Stimulated activated CD8-positive, alpha-beta memory T cell treated with anti-CD3 and anti-CD28 coated beads, Interleukin-4, amount 100 ng/mL, for 4 hours (primary cell): ENCODE measurements at places on chromosomes 16 and 17.

DNA sequence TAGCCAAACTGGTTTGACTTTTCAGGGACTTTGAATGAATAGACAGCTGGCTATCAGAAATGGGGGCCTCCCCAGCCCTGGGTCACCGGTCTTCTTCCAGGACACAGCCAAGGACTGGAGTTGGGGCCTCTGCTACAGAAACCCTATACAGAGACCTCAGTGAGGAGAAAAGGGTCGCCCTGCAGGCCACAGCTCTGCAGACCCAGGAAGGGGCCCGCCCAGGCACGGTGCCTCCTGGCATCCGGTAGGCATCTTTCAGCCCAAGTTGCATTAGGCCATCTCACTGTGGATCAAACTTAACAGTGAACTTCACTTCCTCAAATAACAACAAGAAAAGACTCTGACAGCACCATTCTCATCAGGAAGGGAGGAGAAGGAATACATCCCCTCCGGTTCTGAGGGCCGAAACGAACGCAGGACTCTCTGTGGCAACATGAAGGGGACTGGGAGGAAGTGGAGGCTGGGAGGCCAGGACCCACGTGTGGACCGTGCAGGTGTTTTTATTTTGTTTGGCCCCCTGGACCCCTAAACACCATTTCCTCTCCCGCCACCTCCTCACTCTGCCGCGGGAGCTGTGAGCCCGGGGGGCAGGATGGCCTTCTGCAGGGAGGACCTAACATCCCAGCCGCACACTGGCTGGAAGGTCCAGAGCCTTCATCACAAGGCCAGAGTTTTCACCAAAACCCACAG, 7.2 kb downstream of the SLC38A10 start:
- DNase-seq = no peak

- DNase-seq = no peak
Observed at GRCh38 chr17:73824321-73824720, 180.1 kb upstream of the SDK2 start.

GRCh38 chr16:62755938-62756337, 719.7 kb upstream of the CDH8 start:
- no peak for DNase-seq

- no peak for DNase-seq
Observed at GRCh38 chr17:80089762-80090161, 11.6 kb upstream of the GAA start.

DNA sequence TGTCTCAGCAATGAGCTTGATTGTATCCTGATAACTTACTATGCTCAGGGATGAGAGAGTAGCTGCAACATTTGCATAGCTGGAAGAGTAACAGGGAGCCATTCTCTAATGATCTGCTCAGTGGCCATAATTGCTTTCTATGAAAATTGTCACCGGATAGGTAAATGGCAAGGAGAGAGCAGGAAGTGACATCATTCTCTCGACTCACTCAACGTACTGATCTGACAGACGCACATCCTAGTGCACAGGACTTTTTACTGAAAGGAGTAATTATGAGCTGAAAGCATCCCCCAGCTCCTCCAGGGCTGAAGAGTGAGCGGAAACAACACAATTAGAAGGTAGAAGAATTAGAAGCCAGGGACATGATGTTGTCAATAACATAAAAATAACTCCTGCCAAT, 71.8 kb downstream of the IRX5 start:
- no peak for DNase-seq

- no peak for DNase-seq
Observed at GRCh38 chr17:76840884-76841775, 27.1 kb upstream of the MGAT5B start.

DNA sequence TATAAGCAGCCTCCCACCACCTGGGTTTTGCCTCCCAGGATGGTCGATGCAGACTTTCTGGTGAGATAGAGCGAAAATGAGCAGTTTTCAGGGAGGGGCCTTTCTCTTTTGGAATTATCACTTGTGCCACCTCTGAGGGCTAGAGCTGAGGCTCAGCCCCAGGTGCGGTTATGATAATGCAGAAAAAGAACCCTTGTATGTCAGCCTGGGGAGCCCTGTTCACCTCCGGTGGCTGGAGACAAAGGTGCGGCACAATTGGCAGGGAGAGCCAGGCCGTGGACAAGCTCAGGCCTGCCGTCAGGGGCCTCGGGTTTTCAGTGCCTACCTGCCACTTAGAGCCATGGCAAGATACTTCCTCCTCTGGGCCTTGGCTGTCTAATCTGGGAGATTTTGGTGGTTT, 4.4 kb downstream of the SCPEP1 start:
- DNase-seq = no peak

- no peak for DNase-seq
Observed at GRCh38 chr17:2087597-2088211, 32.8 kb downstream of the HIC1 start.

GRCh38 chr17:34131386-34131785, 123.7 kb upstream of the CCL2 start:
- DNase-seq = no peak

- no peak for DNase-seq
Observed at GRCh38 chr17:70041061-70041460, 34.0 kb upstream of the KCNJ16 start.

GRCh38 chr17:44105483-44105882, 18.0 kb downstream of the HDAC5 start:
- DNase-seq = no peak

- DNase-seq = no peak
Observed at GRCh38 chr16:81539009-81539758, 94.6 kb downstream of the CMIP start.

DNA sequence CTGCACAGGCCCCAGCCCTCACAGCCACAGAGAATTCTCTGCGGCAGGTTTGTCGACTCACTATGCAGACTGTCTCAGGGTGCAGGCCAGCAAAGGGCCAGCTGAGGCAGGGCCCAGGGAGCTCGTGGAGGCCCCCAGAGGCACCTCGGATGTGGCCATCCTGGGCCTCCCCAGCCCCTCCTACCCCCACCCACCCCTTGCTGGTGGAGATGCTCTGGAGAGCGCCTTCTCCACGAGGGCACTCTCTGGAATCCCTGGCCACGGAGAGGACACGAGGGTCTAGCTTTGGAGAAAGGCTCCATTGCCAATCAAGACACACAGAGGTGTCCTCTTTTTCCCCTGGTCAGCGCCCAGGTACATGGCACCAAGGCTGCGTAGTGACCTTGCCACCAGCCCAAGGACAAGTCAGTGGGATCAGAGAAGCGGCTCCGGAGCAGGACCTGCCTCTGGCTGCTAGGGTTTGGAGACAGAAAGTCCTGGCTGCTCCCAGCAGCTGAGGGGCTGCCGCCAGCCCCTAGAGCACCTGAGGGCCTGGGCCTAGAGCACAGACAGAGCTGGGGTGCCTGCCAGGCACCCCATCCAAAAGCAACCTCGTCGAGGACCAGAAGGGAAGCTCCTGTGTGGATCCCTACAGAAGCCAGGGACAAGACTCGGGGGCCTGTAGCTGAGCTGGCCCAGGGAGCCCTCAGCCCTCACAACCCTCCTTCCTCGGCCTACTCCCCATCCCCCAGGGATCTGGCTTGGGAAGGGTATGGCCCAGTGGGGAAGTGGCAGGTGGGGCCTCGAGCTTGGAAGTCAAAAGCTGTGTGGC, 18.7 kb downstream of the ARL2BP start:
- no peak for DNase-seq

DNA sequence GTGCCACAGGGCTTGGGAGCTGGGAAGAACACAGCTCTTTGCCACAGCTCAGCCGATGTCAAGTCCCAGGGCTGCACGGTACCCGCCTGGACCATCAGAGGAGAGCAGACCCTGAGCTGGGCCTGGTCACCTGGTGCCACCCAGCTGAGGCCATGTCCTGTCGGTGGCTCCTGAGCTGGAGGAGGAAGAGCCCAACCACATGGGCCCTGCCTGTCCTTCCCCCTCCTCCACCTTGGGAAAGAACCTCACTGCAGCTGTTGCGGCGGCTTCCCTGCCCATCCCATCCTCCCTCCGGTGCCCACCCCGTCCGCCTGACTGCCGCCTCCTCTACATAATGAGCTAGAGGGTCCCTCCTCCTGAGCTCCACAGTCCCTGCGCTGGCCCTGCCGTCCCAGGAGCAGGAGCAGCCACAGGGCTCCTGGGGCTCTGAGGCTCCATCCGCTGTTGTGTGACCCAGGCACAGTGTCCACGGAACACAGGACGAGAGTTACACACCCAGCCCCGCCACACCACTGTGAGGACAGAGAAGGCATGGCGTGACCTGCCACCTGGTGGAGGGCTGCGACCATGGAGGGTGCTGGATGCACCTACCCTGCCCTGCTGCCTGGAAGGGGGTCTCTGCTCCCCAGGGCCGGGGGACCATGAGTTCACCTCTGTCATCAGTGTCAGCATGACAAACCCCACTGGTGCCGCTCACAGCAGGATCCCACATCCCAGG, 21.4 kb upstream of the CHMP6 start:
- DNase-seq = no peak

DNA sequence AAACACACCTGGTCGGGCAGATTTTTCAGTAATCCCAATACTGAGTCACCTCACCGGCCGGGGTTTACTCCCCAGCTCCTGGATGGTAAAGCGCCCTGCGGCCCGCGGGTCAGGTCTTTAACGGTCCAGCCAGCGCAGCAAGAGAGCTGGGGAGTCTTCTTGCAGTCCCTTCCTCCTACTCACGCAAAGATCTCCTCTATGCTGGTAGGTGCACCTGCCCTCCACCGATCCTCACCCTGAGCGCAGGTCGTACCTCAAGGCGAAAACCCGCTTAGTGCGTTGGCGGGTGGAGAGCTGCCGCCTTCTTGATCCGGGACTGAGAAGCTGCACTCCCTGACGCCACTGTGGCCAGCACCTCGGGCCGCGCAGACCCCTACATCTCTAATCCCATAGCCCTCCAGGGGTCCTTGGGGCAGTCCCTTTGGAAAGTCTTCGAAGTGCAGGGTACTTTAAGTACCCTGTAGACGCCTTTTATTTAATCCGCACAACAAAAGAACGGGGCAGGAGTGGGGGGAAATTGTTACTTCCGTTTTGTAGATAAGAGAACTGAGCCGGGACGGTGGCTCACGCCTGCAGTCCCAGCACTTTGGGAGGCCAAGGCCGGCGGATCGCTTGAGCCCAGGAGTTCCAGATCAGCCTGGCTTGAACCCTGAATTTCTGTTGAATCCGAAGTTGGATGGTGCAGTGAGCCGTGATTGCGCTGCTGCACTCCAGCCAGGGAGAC, 10.4 kb upstream of the HOXB13 start:
- no peak for DNase-seq
